Stimulated activated naive CD8-positive, alpha-beta T cell treated with anti-CD3 and anti-CD28 coated beads, Interleukin-15, amount 100 ng/mL, for 72 hours (primary cell): ENCODE measurements at places on chromosomes 7 and 10.

DNA sequence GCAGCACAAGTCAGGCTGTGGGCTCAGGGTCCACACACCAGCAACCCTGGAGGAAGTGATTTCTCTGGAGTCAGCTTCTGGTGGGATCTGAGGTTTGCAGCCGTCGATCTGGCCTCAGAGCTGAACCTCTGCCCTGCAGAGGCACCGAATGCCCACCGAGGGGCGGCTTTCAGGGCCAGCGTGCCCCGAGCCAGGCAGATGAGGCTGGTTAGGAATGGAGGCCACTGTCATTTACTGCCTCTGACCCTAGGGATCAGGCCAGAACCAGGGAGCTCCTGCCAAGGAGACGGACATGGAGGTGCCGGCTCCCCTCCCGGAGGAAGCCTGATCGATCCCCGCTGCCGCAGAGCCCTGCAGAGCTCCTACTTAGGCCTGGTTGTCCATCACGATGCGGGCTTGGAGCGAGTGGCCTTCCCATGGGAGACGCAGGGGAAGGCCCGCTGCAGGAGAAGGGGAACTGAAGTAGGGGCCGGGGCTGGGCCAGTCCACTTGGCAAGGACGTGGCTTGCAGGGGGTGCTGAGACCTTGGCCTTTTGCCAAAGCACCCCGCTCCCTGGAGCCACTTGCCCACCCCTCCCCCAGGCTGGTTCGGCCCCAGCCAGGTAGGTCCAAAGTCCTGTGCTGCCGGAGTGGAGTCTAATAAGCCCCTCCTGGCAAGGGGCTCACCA, 19.6 kb upstream of the ELFN1 start:
- no peak for DNase-seq

- DNase-seq = no peak
These were observed at the start of gene CACNB2 for GRCh38 chr10:18140149-18140956. Gene CACNB2, plus strand, starts transcription at chr10:18140424.

- DNase-seq = no peak
These were observed 87.3 kb downstream of the CCSER2 start for GRCh38 chr10:84415539-84416244.

GRCh38 chr10:114655671-114656070, 2.4 kb downstream of the ABLIM1 start:
- no peak for DNase-seq

DNA sequence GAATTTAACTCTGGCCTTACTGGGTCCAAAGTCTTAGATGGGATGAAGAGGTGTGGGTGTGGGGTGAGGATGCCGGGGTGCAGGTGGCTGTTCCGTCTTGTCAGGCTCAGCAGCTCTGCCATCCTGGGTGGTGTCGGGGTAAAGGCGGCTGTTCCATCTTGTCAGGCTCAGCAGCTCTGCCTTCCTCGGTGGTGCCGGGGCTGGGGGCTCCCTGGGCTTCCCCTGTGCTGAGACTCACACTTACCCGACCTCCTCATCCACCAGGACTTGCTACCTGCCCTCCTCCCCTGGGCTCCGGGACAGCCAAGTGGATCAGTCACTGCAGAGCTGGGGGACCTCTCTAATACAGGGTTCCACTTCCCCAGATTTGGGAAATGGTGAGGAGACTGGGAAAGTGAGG, 244.3 kb upstream of the SHH start:
- DNase-seq = no peak

DNA sequence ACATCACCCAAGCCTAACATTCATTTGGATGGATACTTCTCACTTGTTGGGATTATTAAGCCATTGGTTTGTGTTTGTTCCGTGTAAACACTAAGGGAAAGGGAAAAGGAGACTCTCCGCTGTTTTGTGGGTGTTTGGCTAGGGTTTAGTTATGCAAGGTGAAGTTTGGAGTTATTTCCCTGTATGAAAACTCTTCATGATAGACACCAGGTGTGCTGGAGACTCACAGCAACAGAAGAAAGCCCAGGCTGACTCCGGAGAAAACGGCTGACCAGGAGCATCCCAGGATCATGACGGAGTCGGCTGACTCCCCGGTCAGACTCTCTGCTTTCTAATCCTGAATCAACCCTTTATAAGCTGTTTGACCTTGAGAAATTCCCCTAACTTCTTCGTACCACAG, 94.1 kb upstream of the KLF6 start:
- no peak for DNase-seq

DNA sequence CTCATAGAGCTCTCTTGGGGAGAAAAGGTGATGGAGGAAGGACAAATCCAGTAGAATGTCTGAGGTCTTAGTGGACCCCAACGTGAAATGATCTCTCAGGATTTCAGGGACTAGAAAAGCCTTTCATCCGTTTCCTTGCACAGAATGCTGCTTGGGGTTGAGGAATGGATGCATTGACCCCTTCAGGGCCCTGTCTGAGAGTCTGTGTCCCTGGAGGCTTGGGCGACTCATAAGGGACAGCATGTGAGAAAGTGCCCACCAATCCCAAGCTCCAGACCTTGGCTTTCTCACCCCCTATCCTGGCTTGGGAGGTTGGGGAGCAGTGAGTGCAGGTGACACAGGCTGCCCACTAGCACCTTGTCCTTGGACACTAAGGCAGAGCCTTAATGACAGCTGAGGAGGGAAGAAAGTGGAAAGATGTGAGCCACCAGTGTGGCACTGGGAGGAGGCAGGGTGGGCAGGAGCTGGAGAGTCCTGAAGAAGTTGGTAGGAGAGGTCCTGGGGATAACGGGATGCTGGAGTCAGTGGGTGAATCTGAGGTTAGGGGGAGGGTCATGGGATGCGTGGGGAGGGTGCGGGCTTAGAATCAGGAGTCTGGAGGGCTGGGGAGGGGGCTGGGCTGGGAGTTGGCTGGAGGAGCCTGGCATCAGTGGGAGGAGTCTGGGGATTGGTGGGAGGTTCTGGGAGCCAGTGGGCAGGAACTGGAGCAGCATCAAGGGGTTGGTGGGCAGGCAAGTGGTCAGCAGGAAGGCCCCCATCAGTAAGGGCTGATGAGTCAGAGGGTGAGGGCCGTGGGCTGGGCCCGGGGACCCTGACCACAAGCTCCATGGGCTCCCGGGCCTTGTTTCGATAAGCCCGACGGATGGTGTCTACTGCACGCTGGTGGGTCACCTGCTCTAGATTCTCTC, 8.6 kb downstream of the LZTS2 start:
- no peak for DNase-seq

GRCh38 chr10:125060482-125060825, 99.9 kb downstream of the CTBP2 start:
- DNase-seq = no peak

- DNase-seq = no peak
These were observed 181.4 kb downstream of the CUX1 start for GRCh38 chr7:101998906-101999240.

GRCh38 chr10:114479307-114479706, 75.0 kb upstream of the AFAP1L2 start:
- DNase-seq = no peak
